ENCODE measurements at places on chromosomes 12 and 14.

DNA sequence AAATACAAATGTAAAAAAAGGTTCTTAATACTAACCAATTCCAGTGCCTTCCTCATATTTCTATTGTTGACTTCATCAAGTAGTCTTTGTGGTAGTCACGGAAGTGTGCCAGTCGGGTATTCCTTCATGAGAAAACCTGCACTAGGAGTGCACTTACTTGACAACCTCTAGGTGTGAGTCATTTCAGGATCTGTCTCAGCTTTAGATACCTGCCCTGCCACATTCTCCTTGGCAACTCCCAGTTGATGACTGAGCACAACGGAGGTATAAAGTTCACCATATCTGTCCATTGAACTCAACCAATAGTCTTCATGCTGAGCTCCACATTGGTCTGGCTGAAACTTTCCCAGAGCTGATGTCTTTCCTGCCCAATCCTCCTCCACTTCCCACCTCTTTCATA is 215.7 kb downstream of the SYT10 start:
- no peak for DNase-seq

GRCh38 chr12:50986966-50987737 is 34.8 kb downstream of the HIGD1C start:
- no peak for DNase-seq

DNA sequence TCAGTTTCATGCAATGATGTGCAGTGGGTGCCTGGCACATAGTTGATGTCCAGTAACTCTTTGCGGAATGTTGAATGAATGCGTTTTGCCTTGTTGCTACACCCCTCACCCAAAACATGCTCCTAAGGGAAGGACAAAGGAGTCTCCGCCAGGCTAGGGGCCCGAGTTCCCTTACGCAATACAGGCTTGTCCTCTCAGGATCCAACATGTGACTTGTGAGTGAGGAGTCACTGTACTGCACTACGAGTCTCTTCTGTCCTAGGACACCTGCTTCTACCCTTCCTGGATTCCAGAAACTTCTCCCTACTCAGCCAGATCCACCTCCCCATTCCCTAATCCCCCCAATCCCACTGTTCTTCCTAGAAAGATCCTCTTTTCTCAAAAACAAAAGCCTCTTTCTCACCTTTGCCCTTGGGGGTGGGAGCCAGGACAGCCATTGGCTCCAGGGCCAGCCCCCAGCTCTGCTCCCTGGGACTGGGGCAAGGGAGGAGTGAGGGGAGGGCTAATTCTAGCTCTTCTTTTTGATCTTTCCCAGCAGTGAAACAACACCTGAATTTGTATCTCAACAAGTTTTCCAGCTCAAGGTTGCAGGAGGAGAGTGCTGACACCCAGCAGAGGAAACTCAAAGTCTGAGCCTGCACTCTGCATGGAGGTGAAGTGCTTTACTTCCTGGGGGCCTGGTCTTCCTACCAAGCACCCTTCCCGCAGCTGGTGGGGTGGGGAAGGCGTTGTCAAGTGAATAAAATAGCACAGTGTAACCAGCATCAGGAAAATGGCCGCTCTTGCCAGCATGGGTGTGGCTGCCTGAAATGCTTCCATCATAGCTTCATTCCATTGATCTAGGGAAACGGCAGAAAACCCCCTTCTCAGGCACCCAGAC is 3.4 kb upstream of the OTUB2 start:
- DNase-seq, result no peak

DNA sequence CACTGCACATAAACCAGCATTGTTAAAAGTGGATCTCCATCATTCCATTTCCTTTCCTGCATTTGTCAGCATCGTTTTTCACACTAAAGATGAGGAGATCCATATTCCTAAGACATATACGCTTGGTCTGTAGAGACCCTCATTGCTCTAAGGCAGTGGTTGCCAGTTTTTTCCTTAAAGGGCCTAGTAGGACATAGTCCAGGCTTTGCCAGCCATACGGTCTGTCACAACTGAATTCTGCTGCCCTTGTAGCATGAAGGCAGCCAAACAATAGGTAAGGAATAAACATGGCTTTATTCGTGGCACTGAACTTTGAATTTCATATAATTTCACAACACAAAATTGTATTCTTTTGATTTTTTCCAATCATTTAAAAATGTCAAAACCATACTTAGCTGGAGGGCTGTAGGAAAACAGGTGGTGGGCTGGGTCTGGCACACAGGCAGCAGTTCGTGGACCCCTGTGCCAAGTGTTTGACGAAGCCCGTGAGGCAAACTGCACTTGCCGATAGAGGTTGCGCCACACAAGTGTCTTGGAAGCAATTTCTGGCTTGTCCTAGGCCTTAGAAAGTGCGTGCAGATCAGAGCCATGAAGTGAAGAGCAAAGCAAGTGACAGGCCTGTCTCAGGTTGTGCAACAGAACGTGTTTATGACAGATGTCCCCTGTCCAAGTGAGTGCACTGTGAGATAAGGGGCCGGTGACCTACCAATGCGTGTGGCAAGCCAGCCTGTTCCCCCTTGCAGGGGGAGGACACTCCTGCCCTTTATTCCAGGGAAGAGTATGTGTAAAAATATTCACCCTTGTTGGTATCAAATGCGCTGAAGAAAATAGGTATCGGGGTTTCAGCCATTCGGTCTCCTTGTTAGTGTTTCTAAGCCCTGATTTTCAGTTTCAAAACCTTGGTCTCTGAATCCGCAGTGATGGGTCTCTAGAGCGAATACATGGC is 916 bp upstream of the CHPT1 start:
- no peak for DNase-seq

DNA sequence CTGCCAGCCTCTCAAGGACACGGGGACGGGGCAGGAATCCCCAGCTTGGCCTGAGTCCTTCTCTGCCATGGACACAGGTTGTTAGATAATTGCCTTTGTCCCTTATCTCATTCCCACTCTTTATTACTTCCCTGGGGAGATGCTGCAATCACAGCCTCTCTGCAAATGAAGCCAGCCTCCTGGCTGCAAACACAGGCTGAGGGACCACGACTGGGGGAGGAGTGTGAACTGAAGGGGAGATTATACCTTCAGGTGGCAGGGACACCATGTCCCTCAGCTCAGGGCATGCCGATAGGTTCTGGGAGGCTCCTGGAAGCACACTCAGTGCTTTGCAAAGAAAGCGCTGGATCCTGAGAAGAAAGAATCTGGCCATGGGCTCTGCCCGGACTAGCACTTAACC is 16.1 kb upstream of the CHGA start:
- DNase-seq, result no peak

GRCh38 chr12:112105891-112106290 is 2.7 kb downstream of the NAA25 start:
- no peak for DNase-seq

- DNase-seq, result no peak
Observed at GRCh38 chr14:77738559-77739250, 22.3 kb downstream of the SNW1 start.

DNA sequence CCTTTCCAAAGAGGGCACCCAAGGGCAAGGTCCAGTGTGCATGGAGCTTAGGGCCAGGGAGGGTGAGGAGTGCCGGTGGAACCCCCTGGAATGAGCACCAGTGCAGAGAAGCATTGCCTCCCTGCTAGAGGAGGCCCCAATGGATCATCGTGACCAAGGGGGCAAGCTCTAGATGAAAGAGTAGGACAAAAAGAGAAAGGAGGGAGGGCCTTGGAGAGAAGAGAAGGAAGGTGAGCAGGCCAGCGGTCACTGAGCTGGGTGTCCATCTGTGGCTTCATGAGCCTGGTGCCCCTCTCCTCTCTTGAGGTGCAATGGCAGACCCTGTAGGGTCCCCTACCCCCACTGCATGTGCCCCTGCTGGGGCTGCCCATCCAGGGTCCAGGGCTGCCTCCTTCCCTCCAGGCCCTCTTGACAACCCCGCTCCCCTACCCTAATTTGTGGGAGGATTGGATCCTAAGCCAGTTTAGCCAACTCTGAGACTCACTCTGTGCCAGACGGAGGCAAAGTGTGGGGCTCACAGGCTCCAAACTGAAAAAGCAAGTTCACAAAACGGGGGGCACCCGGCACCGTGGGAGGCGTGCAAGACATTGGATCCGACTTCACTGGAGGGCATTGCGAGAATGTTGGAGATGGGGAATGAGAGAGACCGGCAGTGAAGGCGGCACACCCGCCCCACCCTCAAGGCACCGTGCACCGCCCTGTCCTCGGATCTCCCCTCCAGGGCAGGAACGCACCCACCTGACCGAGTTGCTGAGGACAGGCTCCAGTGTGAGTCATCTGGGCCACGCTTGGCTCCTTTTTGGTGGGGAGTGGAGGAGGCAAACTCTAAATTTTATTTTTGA is 207.5 kb downstream of the KIF26A start:
- no peak for DNase-seq

DNA sequence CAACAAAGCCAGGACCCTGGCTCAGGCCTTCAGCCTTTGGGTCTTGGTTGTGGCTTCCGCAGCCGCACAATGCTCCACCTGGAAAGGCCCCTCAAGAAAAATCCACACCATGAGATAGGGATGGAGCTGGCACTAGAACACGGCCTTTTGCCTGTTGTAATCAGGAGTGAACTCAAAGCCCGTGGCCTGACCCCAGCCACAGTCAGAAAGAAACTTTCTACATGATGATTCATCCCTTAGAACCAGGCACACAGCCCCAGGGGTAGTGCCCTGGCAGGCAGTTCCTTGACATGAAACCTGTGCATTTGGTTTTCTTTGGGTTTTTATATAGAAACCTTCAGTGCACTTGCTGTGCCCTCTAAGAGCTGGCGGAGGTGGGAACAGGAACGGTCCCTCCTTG is 5.1 kb downstream of the CLMN start:
- no peak for DNase-seq

DNA sequence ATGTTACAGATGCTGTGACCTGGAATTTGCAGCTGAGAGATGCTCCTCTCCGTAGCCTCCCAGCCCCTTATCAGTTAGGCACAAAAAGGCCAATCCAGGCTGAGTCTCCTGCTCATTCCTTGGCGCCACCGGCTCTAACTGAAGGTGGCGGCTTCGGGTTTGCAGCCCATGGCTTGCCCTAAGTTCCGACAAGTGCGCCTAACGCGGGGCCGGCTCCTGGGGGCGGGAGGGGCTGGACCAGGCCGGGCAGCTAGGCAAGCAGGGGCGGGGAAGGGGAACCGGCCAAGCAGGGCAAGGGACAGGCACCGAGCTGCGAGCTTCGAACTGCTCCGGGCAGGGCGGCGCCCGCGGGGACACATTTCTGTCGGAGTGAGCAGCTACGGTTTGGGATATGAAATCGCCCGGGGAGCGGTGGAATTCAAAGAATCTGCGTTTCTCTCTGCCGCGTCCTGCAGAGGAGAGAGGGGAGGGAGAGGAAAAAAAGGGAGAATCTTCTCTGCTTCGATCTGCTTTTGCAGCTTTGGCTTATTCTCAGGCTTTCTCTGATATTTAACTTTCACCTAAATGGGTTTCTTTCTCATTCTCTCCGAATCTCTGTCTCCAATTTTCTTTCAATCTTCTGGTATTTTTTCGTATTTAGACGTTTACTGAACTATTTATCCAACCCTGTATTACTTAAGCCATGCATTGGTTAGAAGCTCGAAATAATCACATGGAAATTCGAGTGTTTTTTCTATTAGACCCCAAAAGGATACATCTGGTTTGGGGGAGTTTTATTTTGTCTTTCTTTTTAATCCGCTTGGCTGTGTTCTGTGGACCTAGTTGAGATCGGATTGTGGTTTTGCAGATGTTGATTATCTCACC is 1.6 kb upstream of the HOXC12 start:
- DNase-seq, result no peak

- DNase-seq, result no peak
Observed at GRCh38 chr12:29582146-29582545, 84.7 kb upstream of the OVCH1 start.

DNA sequence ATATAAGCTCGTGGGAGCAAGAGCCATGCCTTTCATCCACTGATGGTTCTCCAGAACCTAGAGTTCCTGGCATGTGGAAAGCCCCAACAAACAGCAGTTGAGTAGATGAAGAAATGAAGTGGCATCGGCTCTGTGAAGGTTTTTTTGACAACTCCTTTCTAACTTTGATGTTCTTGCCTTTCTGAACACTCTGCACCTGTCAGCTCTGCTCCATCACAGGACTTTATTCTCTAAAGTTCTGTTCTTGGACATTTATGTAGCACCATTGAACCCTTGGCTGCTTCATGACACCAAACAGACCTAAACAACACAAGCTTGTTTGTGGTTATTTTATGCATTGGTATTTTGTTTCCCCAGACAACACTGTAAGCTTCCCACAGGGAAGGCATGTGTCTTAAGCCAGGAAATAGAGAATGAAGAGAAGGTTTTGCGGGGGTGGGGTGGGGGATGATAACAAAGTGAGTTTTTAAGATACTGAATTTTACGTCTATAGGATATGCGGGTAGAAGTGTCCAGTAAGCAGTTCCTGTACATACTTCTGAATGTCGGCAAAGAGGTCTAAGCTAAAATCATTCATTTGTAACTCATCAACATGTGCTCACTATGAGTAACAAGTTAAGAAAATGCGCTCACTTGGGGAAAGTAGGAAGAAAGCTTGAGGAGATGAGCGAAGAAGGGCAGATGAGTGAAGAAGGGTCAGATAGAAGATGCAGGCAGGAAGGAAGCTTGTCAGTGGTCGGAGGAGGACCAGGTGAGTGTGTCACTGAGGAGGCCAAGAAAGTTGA is 146.0 kb upstream of the PLEKHG7 start:
- DNase-seq, result no peak

- DNase-seq, result no peak
Observed at GRCh38 chr12:104930388-104931326, 27.4 kb downstream of the SLC41A2 start.

DNA sequence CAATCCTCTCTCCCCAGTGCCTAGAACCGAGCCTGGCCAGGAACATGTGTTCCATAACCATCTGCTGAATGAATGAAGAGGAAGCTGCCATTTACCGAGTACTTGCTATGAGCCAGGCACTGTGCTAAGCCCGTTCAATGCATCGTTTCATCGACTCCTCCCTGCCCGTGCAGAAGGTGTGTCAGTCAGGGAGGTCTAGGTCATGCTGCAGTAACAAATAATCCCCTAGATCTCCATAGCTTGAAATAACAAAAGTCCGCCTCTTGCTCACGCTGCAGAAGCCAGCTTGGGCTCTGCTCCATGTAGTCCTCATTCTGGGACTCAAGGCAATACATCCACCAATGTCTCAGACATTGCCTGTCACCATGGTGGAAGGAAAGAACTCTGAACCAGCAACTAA is 101.3 kb downstream of the SCARB1 start:
- DNase-seq, result no peak

DNA sequence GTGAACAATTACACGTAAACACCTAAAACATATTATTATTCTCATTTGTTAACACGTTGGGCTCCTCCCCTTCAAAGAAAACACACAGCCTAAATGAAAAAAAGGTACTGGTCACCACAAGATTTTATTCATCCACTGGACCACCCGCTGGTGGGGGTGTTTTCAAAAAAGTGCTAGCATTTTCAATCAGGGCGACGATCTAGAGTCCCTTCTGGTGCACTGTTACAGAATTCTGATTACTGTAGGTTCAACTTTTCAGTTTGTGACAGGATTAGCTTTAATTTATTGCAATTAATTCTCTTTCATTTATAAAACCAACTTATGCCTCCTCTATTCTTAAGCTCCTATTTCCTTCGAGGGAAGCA is 443 bp downstream of the MAGOHB start:
- DNase-seq, result no peak

GRCh38 chr14:64081174-64081746 is 212.9 kb downstream of the ESR2 start:
- no peak for DNase-seq
